ENCODE measurements at places on chromosomes 5 and 9.

- DNase-seq: no peak
Measured at GRCh38 chr9:108860354-108860753, 1.7 kb upstream of the ACTL7A start.

- no peak for DNase-seq
Measured at GRCh38 chr5:146521403-146522106, 5.6 kb upstream of the GPR151 start.

- no peak for DNase-seq
Measured at GRCh38 chr5:132481596-132482211, 8.9 kb downstream of the IRF1 start.

- DNase-seq: no peak
Measured at GRCh38 chr5:82466986-82467561, 188.9 kb upstream of the RPS23 start.

GRCh38 chr9:15369871-15370270 lies 52.8 kb upstream of the SNAPC3 start:
- no peak for DNase-seq

DNA sequence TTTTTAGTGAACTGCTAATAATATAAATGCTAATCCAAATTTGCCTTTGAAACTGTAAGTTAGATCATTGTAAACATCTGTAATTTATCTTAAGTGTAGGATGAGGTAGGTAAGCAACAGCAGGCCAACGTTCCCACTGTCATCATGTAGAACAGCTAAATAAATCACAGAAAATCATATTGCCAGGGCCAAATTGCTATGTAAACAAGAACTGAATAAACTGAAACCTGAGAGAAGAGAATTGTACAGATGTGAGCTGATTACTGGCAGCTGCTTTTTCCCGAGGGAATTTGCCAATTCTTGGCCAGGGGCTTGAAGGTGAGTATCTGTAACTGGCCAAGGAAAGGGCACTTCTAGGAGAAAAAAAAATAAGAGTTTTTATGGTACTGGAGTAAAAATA lies 97.6 kb downstream of the CDH10 start:
- no peak for DNase-seq

DNA sequence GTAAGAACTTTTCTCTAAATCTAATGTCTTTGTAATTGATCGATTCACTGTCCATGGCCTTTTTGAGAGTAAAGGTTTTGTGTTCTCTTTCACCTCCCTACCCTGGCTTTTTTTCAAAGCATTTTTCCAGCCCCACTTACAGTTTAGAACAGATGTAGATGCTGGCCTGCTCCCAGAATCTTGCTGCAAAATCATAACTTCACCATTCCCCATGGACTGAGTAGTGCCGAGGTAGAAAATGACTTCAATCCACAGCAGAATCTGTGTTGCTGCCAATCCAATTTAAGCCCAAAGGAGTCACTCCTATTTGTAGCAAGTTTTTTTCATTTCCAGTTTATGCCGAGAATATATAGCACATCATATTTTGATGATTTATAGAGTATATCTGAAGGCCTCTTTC lies 46.5 kb upstream of the CEMIP2 start:
- no peak for DNase-seq

GRCh38 chr5:73896097-73896496 lies 270.1 kb downstream of the ARHGEF28 start:
- no peak for DNase-seq

- no peak for DNase-seq
Measured at GRCh38 chr5:174425271-174425963, 299.0 kb upstream of the MSX2 start.

GRCh38 chr9:2126331-2126803 lies 111.2 kb downstream of the SMARCA2 start:
- DNase-seq: no peak

GRCh38 chr9:137606005-137606621 lies 627 bp downstream of the ARRDC1 start:
- DNase-seq: no peak

DNA sequence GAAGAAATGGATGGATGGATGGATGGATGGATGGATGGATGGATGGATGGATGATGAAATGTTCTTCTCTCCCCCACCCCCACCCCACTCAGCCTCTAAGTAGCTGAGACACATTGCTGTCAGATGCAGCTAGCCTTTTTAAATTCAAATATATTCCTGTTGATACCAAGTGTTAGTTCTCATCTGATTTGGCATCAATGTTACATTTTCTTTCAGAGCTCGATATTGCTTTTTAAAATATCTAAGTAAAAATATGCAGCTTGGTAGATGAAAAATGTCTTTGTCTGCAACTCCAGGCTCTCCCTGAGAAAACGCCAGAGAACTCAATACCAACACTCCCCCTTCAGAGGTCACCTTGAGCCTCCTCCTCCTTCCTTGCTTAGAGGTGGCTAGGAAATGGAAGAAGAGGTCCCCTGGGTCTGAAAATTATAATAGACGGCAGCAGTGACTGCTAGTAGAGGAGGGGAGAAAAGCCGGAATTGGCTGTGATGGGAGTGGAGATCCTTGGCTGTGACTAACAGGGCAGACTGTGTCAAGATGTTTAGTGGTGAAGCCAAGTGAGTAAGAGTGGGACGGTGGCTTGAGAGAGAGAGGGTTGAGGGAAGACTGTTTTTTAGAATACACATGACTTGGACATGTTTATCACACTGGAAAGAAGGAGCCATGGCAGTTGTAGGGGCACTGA lies 156.0 kb downstream of the ZNF462 start:
- no peak for DNase-seq

- no peak for DNase-seq
Measured at GRCh38 chr9:117917873-117918272, 213.7 kb downstream of the TLR4 start.

Data from CD4-positive, alpha-beta T cell treated with Interleukin-21 for 1 hour (primary cell).